ENCODE measurements at places on chromosomes 1 and 21.

DNA sequence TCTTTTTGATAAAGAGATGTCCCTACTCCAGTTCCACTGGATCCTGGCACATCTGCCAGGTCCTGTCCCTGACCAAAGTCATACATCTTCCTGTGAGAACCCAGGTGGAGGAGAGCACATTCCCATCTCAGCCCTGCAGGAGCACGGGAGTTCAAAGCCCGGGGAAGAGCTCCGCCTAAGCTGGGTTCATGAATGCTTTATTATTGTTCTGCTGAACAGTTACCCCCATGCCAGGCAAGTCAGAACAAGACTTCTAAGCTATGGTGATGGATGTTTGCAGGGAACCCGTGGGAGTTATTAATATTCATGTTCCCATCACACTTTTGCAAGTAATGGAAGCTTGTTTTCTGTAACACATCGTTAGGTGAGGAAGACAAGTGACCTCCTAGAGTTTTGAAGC lies 62.9 kb downstream of the SEC16B start:
- no peak for DNase-seq

GRCh38 chr1:92483610-92484471 lies 2.9 kb downstream of the GFI1 start:
- DNase-seq, result no peak

GRCh38 chr21:25721987-25722386 lies 12.7 kb downstream of the ATP5PF start:
- DNase-seq, result no peak

GRCh38 chr21:24339406-24339805 lies 1267.9 kb downstream of the MRPL39 start:
- no peak for DNase-seq

GRCh38 chr1:9466780-9467758 lies 72.2 kb upstream of the SLC25A33 start:
- no peak for DNase-seq

- DNase-seq, result no peak
Measured at GRCh38 chr1:106789686-106790085, 266.8 kb upstream of the PRMT6 start.

- peak; percentile 35 for DNase-seq
Measured at GRCh38 chr1:8283058-8283884, 34.6 kb upstream of the SLC45A1 start.

DNA sequence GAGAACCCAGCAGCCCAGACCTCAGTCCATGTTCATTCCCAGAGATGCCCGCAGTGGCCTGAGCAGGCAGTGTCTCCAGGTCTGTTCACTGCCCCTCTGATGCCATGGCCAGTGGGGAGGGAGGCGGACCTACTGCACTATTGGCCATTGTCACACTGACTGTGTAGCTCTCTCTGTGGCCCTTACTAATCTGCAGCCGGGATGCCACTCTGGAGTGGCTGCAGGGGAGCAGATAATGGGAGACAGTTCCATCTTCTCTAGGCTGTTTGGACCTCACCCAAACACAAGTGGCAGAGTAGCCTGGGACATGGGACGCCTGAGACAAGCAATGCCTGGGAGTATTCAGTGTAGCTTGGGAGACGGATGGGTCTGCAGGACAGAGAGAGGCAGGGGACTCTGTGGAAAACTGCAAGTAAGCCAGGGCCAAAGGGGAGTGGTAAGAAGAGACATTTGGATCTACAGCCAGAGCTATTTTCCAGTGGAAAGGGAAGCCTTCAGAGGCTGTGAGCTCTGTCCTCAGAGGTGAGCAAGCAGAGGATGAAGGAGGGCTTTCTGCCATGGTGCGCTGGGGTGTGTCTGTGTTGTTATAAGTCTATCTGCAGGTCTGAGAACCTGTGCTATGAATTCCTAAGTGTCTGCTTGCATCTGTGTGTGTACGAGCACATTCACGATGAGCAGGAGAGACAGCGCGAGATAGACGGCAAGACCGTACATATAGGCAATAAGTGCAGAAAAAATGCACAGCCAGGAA lies 26.7 kb downstream of the DMBX1 start:
- DNase-seq, result no peak

DNA sequence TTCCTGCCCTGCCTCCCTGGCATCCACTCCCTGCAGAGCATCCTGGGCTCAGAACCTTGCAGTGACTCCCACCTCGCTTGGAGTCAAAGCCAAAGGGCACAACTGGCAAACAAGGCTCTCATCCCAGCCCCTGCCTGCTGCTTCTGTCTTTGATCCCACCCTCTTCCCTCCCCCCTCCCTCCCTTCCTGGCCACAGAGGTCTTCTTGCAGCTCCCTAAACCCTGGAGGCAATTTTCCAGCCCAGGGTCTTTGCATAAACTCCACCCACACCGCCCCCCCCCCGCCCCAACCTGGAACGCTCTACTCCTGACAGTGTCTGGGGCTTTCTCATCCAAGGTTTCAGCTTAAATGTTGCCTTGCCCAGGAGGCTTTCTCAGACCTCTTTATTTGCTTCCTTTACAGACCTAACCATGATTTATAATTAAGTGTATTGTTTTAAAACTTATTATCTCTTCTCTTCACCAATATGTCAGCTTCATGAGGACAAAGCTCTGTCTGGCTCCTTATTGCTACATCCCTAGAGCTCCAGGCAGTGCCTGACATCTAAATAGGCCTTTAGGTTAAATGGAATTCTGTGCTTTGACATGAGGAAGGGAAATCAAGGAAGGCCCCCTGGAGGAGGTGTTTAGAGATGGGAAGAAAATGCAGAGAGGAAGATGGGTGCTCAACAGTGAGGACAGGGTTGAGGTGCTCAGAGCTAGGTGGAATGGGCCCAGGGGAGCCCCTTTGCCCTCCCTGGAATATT lies 37.7 kb upstream of the PADI1 start:
- DNase-seq, result no peak

DNA sequence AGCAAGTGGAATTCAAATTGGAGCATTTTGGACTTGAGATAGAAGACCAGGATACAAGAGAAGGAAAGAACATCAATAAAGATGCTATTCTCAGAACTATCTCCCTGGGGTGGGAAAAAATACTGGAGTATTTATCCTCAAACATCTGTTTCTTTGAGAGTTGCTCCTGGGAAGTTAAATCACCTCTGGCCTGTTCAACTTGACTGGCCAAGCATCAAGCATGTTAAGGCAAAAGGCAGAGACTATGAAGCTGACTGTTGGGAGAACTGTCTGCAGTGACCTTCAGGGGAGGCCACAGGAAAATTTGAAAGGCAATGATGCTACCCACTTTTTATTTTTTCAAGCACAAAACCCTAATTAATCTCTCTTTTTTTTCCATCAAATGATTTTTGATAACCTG lies 239.0 kb downstream of the NTNG1 start:
- DNase-seq, result no peak

- no peak for DNase-seq
Measured at GRCh38 chr1:77831566-77831965, 52.1 kb downstream of the MIGA1 start.

GRCh38 chr21:43659136-43660000 lies at the start of the genes HSF2BP and RRP1B:
TSS of gene HSF2BP (minus strand) at chr21:43659488. CDS start at chr21:43658096, 1,392 bp downstream.
TSS of gene RRP1B (plus strand) at chr21:43659560. CDS start at chr21:43659665, 105 bp downstream.
- peak; percentile 96 for DNase-seq

DNA sequence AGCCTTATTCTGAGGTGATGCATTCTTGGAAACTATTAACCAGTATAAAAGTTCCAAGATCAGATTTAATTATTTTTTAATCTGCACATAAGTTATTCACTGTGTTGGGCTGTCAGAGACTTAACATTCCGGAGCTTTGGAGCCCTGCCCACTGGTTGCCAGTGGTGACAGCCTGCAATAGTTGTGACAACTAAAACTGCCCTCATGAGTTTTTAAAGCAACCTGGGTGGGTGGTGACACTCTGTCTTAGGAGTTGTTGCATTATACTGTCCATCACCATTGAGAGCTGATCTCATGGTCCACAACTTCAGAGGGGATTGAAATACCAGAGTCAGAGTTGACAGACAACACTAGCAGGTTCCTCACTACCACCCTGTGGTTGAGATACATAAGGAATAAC lies 653.9 kb upstream of the USP24 start:
- no peak for DNase-seq

GRCh38 chr1:238364214-238364892 lies 473.6 kb upstream of the ZP4 start:
- no peak for DNase-seq

DNA sequence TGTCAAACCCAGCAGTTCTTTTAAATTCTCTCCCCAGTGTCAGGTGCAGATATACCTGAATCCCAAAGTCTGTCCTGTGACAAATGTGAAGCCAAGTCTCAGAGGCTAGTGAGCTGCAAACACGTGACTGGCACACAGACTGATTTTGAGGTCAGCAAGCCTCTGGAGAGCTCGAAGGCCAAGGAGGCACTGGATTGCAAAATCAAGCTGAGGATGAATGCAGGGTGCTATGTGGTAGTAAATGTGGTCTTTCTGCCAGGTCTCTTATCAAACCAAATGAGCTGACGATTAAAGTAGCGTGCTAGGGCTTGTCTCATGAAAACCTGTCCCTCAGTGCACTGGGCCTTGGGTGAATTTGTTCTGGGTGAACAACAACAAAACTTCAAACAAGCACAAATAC lies 20.6 kb downstream of the GPR3 start:
- no peak for DNase-seq

GRCh38 chr1:199669916-199670315 lies 357.6 kb upstream of the NR5A2 start:
- no peak for DNase-seq

DNA sequence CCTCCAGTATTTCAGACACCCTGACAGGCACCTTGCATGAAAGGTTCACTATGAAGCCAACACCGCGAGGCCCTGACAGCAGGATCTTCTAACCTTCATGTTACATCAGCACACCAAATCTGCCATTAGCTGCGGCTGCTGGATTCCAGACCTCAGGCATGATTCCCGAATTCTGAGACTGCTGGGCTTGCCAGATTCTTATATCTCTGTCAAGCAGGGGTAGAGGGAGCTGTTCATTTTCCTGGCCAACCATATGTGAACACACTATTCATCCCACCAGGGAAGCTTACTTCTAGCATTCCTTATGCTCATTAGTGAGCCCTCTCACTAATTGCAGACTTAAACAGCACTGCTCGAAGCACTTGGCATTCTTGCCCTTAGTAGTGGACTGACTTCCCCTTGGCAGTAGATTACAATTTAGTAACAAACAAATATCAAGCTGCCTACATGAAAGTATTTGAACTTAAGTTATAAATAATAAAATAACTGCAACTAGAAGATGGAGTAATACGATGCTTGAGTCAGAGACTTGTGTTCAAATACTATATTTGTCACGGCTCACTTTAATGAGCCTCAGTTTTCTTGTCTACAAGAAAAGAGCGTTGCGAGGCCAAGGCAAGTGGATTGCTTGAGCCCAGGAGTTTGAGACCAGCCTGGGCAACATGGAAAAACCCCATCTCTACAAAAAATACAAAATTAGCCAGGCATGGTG lies 43.3 kb downstream of the NID1 start:
- no peak for DNase-seq

GRCh38 chr1:218938259-218938658 lies 235.4 kb upstream of the LYPLAL1 start:
- DNase-seq, result no peak

- no peak for DNase-seq
Measured at GRCh38 chr1:156135930-156136871, 17.2 kb upstream of the SEMA4A start.

DNA sequence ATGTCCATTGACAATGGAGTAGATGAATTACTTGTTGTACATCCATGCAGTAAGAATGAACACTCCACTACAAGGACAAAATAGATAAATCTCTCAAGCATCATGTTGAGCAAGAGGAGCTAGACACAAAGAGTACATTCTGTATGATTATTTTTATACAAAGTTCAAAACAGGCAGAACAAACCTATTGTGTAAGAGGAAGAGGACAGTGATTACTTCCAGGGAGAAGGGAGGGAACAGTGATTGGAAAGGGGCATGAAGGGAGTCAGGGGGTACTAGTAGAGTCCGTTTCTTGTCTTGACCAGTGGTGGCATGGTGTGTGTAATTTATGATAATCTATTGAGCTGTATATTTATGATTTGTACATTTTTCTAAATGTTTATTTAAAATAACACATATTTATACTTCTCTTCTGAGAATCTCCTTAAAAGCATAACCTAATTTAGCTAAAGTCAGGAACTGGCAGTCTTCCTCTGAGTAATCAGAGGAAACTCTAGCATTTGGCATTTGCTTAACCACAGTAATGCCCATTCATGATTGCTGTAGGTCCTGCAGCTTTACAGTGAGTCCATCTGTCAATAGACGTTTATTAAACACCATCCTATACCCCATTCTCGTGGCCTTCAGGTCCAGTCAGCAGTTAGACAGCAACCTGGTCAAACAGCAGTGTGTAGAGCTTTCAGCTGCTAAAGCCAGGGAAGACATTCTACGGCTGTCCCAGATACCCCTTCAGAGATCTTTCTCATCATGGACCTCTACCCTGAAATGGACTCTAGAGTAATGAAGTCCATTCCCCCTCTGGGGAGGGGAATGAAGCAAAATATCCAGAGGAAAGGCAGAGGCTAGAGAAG lies 114.1 kb upstream of the GALNT2 start:
- DNase-seq, result no peak

GRCh38 chr1:186465946-186466345 lies 5.0 kb upstream of the PDC start:
- DNase-seq, result no peak

- DNase-seq, result no peak
Measured at GRCh38 chr1:67190942-67191341, 24.7 kb downstream of the IL23R start.

- DNase-seq, result no peak
Measured at GRCh38 chr1:167650269-167651160, 20.5 kb downstream of the RCSD1 start.

DNA sequence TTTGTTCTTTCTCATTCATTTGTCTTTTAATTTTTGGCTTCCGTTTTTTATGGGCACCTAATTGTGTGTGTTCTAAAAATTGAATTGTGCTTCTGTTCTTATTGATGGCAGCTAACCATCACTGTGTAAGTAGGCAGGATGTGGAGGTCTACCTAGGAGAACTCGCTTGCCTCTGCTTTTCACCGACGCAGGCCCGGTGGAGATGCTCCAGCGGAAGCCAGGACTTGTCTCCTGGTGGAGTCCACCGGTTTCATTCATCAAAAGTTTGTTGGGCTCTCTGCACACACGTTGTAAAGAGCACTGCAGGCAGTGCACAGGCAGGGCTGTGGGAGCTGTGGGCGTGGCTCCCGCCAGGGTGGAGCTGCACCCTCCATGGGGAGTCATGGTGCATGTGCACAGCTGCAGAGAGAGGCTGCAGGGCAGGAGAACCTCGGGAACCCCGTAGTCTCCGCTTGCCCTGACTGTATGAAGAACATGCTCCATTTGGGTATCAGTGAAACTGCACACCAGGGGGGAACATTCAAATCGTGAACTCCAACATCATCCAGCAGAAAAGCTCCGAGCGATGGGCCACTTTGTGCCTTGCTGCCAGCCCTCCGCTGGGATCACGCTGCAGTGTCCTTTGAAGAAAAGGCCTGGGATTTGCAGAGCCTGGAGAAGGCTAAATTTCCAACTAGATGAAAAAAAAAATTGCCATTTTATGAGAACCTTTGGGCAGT lies 6.0 kb upstream of the C1orf174 start:
- DNase-seq, result no peak

- no peak for DNase-seq
Measured at GRCh38 chr1:75438355-75438754, 172.6 kb downstream of the SLC44A5 start.

- DNase-seq, result no peak
Measured at GRCh38 chr1:8889103-8889846, 10.8 kb upstream of the ENO1 start.

- DNase-seq, result no peak
Measured at GRCh38 chr21:32757804-32758203, 13.8 kb downstream of the PAXBP1 start.

- no peak for DNase-seq
Measured at GRCh38 chr1:17908945-17909344, 153.8 kb downstream of the ACTL8 start.

Measured in right kidney (tissue), 9 donors.